GM23248 (cell line): ENCODE measurements at places on chromosomes 1 and 21. TPM values are rescaled to one million over a fixed set of nuclear protein-coding genes. Genes with fewer than 3 reads are reported as not detected.
A peak's percentile ranks its signal among the peaks of the same experiment; 100 is the strongest.

CCDC185 gene
- total RNA-seq, result not detected in 2 replicates

TENT5C gene
- total RNA-seq, result 0.25 TPM in 1 of 2 replicates, not detected in the other

CLDN14 gene
- total RNA-seq, result 0.51 TPM in 1 of 2 replicates, not detected in the other

VASH2 gene
- total RNA-seq, result not detected in 2 replicates

ZNF683 gene
- not detected in 2 replicates for total RNA-seq

GRCh38 chr1:113046569-113046968 lies 26.4 kb upstream of the LRIG2 start:
- H3K36me3 ChIP-seq, result no peaks in the 10 kb centered on the region
- peaks cover 21% of the 10 kb centered on the region for H3K4me1 ChIP-seq
- DNase-seq, result no peak
- H3K27ac ChIP-seq, result no peak overlapping the region

DNA sequence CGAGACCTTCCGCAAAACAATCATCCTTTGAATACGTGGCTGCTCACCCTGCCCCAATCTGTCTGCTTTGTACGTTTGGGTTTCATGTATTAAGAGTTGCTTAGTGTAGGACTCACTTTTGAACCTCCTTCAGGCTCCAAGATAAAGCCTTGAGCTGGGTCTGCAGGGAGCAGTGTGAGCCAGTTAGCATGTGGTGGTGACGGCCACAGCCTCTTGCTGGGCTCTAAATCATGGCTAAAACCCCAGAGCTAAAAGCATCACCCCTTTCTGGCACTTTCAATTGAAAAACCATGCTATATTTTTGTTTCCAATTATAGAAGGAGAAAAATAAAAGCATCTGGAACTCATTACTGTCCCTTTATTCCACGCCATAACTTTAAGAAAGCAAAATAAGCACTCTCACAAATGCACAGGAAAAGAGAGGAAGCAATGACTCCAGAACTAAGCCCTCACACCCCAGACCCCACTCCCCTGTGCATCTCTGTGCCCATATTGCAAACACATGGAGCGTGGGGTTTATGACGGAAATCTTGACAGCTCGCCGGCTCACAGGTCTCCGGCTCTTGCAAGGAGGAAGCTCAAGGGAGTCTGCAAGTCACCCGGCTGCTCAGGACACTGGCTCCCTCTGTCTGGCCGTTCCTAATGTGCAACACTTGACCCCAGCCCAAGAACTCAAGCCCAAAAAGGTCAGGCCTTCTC lies 135.5 kb downstream of the MIS18A start:
- DNase-seq, result peak; percentile 53
- H3K4me3 ChIP-seq, result 0 out of 2 replicates have a peak overlapping the region, but pooled peaks have one; percentile 29

- peaks cover 47% of the 10 kb centered on the region for H3K4me1 ChIP-seq
- H3K27ac ChIP-seq, result peak overlapping the region; percentile 59
- DNase-seq, result peak; percentile 94
- H3K36me3 ChIP-seq, result no peaks in the 10 kb centered on the region
- no peaks in the 10 kb centered on the region for H3K27me3 ChIP-seq
These were observed 541.3 kb downstream of the DPYD start for GRCh38 chr1:97379387-97380075.

DNA sequence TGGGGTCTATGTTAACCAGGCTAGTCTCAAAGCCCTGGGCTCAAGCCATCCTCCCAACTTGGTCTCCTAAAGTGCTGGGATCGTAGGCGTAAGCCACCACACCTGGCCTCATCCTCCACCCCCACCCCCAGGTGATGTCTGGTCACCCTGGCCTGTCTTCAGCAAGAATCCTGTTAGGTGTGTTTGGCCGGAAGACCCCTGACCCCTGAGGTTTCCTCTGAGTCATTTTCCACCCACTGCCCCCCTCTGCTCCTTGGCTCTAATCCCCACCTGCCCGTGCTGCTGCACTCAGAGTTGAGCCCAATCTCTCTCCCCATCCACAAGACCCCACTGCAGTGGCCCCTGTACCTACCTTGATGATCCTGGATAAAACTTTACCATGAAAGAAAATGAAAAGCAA lies 25.2 kb downstream of the SLC66A1 start:
- H3K36me3 ChIP-seq, result peaks cover 7% of the 10 kb centered on the region; the same call in 1 of the 2 replicates
- DNase-seq, result no peak
- H3K27me3 ChIP-seq, result no peaks in the 10 kb centered on the region
- H3K27ac ChIP-seq, result no peak overlapping the region

DNA sequence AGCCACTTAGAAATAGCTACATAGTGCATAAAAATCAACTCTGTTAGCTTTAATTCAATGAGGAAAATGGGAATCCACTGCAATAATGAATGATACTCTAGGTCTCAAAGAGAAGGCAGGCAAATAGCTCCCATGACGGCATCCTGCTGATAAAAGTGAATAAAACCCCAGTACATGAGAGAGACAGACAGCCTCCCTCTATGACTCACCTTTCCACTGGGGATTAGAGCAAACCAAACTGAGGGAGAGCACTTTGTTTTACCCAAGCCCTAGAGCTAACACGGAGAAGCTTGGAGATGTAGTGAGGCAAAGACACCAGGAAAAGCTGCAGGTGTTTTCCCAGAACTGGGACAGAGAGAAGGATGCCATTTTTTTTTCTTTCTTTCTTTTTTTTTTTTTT lies 621.9 kb downstream of the LRRIQ3 start:
- no peaks in the 10 kb centered on the region for H3K36me3 ChIP-seq
- no peaks in the 10 kb centered on the region for H3K4me1 ChIP-seq
- H3K27ac ChIP-seq, result no peak overlapping the region
- no peaks in the 10 kb centered on the region for H3K27me3 ChIP-seq

GRCh38 chr1:25095635-25096200 lies 136.6 kb downstream of the SYF2 start:
- H3K4me3 ChIP-seq, result no peak overlapping the region
- H3K36me3 ChIP-seq, result no peaks in the 10 kb centered on the region
- H3K27me3 ChIP-seq, result peaks cover 32% of the 10 kb centered on the region
- no peak overlapping the region for H3K27ac ChIP-seq
- DNase-seq, result no peak
- no peaks in the 10 kb centered on the region for H3K4me1 ChIP-seq

DNA sequence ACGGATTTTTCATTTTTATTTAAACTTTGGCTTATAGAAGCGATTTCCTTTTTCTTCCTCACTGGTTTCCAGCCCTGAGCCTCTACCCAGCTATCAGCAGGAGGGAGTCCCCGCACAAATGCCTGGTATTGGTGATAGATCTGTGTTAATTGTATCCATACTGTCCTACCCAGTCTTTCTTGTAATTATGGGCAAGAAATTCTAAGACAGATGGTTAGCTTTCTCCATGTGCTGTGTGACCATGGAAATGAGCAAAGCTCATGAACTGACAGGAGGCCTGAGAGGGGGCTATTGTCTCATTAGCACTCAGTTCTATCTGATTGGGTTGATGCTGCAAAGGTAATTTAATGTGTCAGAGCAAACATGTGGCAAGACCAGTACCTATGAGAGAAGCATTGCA lies 108.1 kb upstream of the IVNS1ABP start:
- no peak overlapping the region for H3K27ac ChIP-seq
- H3K4me3 ChIP-seq, result no peak overlapping the region
- DNase-seq, result no peak

GRCh38 chr1:224762046-224762445 lies 145.9 kb downstream of the CNIH3 start:
- H3K4me1 ChIP-seq, result no peaks in the 10 kb centered on the region
- no peaks in the 10 kb centered on the region for H3K27me3 ChIP-seq
- no peak overlapping the region for H3K27ac ChIP-seq
- H3K36me3 ChIP-seq, result no peaks in the 10 kb centered on the region
- H3K4me3 ChIP-seq, result no peak overlapping the region
